Esophagus mucosa (tissue), 1 donor: ENCODE measurements at places on chromosomes 4 and X.

DNA sequence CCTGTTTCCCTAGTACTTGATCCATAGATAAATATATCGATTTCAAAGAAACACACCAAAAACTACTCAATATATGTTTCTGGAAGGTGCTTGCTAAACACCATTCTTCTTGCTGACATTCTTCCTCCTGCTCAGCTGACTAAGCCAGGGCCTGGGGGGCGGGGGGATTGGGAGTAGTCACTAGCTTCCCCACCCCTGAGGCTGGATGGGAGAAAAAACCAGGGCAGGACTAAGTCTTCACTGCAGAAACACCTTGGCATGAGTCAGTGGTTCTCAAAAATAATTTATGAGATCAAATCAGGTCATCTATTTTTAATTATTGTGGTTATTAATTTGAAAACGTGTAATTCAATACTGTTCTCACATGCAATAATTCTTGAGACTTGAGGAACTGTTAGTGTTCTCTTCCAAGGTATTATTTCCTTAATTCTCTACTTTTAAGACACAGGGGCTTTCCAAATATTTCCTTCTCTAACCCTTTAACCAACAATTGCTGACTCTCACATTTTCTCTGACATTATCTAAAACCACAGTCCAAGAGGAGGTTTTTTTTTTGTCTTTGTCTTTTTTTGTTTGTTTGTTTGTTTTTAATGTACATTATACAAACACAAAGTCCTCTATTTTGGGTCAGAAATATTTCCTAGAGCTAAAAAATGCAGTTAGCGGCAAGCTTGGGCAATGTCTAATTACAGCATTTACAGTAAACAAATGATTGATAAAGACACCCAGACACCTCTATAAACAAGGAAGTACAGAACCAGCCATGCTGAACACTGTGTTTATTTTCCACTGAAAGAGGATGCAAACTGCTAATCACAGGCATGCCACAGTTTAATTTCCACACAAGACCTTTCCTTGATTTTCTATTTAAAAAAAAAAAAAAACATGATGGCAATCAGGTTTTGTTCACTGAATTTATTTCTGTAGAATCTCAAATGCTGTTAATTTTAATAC is 120.3 kb upstream of the USP9X start:
- no peak for ATAC-seq

DNA sequence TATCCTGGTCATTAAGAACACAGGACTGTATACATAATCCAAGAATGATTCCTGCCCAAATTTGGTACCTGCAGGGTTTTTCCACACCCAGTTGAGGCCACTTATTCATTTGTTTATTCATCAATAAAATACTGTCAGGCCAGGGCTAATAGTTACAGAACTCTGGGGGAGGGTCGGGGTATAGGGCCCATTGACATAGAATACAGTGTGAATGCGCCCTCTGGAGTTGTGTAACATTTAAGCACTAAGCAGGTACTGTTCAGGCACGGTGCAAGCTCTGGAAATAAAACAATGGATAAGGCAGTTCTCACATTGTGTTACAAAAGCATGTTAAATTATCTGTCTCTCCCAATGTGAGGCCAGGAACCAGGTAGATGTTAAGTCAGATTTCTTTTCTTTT is 30.8 kb upstream of the LRBA start:
- ATAC-seq = no peak

- no peak for ATAC-seq
Observed at GRCh38 chrX:17414027-17414658, 39.1 kb downstream of the NHS start.

DNA sequence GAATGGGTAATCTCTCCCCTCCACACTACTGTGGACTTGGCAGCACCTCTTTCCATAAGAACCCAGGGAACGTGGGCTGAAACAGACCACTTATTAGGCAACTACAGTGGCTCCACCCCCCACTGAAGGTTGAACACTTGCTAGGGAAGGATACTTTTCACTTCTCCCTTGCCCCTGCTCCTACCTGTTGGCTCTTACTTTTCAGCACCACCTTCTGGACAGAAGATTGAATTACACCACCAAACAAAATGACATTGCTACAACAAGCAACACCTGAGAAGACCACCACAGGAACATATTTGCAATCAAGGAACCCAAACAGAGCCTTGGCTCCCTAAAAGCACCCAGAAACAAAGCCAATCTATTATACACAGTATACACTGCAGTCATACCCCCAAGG is 132.1 kb upstream of the CXCL13 start:
- no peak for ATAC-seq

DNA sequence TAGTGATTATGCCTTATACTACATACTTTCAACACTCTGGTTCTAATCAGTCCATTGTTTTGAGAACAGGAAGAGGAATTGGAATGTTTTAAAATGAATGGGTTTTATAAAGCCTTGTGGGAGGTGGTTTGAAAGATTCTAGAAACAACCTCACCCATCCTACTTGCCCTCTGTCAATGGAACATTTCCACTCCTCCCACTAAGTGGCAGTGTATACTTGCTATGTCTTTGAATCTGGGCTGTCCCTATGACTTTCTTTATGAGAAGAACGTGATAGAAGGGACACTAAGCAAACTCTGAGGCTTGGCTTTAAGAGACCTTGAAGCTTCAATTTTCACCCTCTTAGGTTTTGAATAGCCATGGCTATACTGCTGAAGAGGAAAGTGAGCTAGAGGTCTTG is 611.2 kb downstream of the PPP4R3C start:
- ATAC-seq = no peak

GRCh38 chrX:72127332-72127731 is 4.4 kb downstream of the RTL5 start:
- no peak for ATAC-seq
